ENCODE measurements at places on chromosomes 13 and 19. TPM values are rescaled to one million over a fixed set of nuclear protein-coding genes. Genes with fewer than 3 reads are reported as not detected.

The CYP4F3 gene
- not detected for total RNA-seq

The ZNF45 gene
- total RNA-seq = 8.9 TPM

The KLK1 gene
- total RNA-seq = not detected

The IGFL2 gene
- not detected for total RNA-seq

The RASL11A gene
- total RNA-seq = 1.1 TPM

The SNRNP70 gene
- 184 TPM for total RNA-seq

The CIC gene
- 22.3 TPM for total RNA-seq

The APLP1 gene
- 20.4 TPM for total RNA-seq

The FFAR2 gene
- total RNA-seq = not detected

The TTC9B gene
- total RNA-seq = not detected

The RPL18A gene
- total RNA-seq = 837 TPM

The NECTIN2 gene
- total RNA-seq = 88.7 TPM

The BST2 gene
- total RNA-seq = not detected

The C19orf33 gene
- total RNA-seq = not detected

The LAIR1 gene
- not detected for total RNA-seq

The CYP4F22 gene
- total RNA-seq = not detected

The CHMP2A gene
- 89.2 TPM for total RNA-seq

The LHFPL6 gene
- total RNA-seq = 74.4 TPM

The OR7C2 gene
- not detected for total RNA-seq

The DOHH gene
- 20.4 TPM for total RNA-seq

The NXNL1 gene
- not detected for total RNA-seq

The FSD1 gene
- total RNA-seq = 16.2 TPM

The CCDC70 gene
- total RNA-seq = not detected

The USF2 gene
- total RNA-seq = 55.8 TPM

The BTBD2 gene
- 69.5 TPM for total RNA-seq

The FFAR3 gene
- total RNA-seq = not detected

The CEBPA gene
- total RNA-seq = 0.63 TPM

The PSG7 gene
- total RNA-seq = not detected

The IRGQ gene
- total RNA-seq = 19.9 TPM

The PROZ gene
- total RNA-seq = not detected

The LYPD5 gene
- total RNA-seq = 0.76 TPM

The ZNF729 gene
- not detected for total RNA-seq

The KASH5 gene
- total RNA-seq = not detected

The FIZ1 gene
- total RNA-seq = 5.6 TPM

The GNG7 gene
- 0.11 TPM for total RNA-seq

The PTGIR gene
- 21.1 TPM for total RNA-seq

The HSH2D gene
- not detected for total RNA-seq

The MUC16 gene
- total RNA-seq = not detected

The WDR88 gene
- not detected for total RNA-seq

The PDCD2L gene
- 7.1 TPM for total RNA-seq

The ACOD1 gene
- total RNA-seq = not detected

The APOC1 gene
- total RNA-seq = not detected

The C13orf42 gene
- not detected for total RNA-seq

The HPN gene
- not detected for total RNA-seq

The ZFP36 gene
- total RNA-seq = 13.9 TPM

The ZSCAN1 gene
- total RNA-seq = not detected

The IQCN gene
- total RNA-seq = 0.11 TPM

The YIPF2 gene
- 114 TPM for total RNA-seq

The WDR87 gene
- total RNA-seq = not detected

The EDDM13 gene
- total RNA-seq = not detected

The ANKRD10 gene
- total RNA-seq = 34.1 TPM

The MIPEP gene
- total RNA-seq = 12.6 TPM

The CYP2A6 gene
- not detected for total RNA-seq

The CEACAM21 gene
- total RNA-seq = not detected

The LYL1 gene
- total RNA-seq = not detected

The VSIG10L gene
- 2.0 TPM for total RNA-seq

Measured in GM23248 (cell line).